Left kidney (tissue), 8 donors: ENCODE measurements at places on chromosomes 12 and 14. TPM values are rescaled to one million over a fixed set of nuclear protein-coding genes. Genes with fewer than 3 reads are reported as not detected.

Gene METTL3
- 118 TPM for polyA plus RNA-seq

GRCh38 chr14:95527387-95528002 lies 7.4 kb upstream of the GLRX5 start:
- no peak for DNase-seq

- DNase-seq, result no peak
These were observed 29.9 kb upstream of the BCDIN3D start for GRCh38 chr12:49872781-49873181.

DNA sequence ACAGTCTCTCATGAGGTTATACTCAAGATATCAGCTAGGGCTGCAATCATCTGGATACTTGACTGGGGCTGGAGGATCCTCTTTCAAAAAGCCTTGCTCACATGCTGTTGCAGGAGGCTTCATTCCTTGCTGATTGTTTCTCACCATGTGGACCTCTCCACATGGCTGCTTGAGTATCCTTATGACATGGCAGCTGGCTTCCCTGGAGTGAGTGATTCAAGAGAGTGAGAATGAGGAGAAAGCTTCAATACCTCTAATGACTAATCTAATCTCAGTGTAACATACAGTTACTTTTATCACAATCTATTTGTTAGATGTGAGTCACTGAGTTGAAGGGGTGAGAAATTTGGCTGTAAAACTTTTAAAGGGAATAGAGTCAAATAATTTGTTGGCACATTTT lies 14.4 kb upstream of the SDR39U1 start:
- no peak for DNase-seq

DNA sequence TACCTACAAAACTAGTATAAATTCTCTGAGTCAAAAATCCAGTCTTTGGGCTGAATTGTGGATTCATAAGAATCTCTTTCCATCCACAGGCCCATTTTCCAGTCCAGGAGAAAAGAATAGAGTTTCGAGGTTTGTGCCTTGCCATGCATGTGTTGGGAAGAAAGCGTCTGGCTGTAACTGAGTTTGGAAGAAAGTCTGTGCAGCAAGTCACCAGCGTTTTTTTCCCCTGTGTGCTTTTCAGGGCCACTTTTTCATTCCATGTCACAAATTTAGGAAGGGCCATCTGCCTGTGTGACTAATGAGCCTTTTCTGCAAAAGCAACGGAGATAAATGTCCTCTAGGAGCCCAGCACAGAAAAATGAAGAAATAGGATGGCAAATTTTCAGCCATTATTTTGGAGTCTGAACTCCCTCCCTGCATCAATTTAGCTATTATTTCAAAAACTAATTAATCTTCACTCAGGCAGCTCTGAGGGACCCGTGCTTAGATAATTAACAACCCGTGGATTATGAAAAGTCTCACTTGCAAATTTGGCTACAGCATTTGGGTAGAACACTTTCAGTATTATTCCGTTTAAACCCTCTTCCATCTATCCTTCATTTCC lies 261.5 kb downstream of the SUDS3 start:
- DNase-seq, result no peak

DNA sequence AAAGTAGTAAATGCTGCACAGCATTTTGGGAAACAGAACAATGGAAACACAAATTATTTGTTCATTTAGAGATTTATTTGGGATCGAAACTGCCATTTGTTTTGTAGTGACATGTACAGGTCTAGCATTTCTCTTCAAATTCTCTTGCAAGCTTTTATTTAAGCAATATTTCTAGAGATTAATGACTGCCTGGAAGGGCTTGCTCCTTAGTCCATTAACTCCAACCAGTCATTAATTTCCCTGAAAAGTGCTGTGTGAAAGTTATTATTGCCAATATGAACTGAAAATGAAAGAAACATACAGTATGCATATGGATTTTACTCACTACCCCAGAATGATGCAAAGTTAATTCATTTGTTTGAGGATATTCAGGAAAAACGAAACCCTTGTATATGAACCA lies 1349.6 kb upstream of the FLRT2 start:
- DNase-seq, result no peak

DNA sequence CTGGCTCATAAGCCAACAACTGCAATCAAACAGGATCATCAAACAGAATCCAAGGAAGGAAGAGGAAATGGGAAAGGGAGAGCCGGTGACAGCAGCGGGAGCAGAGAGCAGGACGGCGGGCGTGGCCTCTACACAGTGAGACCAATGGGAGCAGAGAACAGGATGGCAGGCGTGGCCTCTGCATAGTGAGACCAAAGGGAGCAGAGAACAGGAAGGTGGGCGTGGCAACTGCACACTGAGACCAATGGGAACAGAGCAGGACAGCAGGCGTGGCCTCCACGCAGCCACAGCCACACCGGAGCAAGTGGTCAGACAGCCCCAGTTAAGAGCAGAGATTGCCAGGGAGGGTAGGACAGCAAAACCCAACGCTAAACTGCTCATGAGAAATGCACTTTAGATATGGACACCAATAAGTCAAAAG lies 16.4 kb downstream of the LRCOL1 start:
- DNase-seq, result peak; percentile 95
